ENCODE measurements at places on chromosomes 6 and 20.

DNA sequence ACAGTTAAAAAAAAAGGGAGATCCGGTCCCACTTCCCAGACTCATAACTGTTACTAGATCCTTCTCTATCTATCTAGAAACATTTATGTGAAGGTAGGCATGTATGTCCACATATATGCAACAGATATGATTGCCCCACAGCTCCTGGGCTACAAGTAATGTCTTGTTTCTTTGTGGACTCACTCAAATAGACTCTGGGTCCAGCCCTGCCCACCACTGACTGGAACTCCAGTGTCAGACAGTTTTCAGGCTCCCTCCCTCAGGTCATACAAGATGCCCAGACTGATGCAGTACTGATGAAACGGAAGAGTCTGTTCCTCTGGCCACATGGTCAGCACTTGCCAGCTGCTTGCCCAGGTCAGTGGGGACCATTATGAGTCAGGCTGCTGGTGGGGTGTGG is 30.8 kb upstream of the IER3 start:
- no peak for DNase-seq

DNA sequence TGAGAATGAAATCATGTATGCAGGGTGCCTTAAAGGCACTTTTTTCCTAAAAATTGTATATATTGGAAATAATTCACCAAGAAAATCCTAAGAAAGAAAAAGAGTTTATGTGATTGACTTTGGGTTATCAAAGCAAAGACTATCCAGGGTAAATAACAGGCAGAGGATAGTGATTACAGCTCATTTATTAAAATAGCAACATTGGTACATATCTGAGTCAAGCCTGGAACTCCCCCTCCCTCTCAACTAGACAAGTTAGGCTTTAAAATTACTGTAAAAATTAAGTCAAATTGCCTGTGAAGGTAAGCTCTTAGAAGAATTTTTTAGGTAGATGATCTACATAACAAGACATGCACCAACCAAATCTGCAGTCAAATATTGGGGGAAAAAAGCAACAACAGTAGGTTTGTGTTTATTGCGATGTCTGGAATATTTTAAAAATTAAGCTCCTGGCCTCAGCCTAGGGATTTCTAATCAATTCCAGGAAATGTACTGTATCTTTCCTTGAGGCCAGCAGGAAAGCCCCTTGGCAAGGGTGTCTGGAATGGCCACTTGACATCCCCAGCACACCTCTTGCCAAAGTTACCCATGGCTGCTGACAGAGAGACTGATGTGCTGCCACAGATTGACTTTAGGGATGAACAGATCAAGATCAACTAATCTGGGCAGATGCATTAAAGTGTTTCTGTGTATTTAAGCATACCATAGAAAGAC is 31.2 kb upstream of the HBS1L start:
- no peak for DNase-seq

DNA sequence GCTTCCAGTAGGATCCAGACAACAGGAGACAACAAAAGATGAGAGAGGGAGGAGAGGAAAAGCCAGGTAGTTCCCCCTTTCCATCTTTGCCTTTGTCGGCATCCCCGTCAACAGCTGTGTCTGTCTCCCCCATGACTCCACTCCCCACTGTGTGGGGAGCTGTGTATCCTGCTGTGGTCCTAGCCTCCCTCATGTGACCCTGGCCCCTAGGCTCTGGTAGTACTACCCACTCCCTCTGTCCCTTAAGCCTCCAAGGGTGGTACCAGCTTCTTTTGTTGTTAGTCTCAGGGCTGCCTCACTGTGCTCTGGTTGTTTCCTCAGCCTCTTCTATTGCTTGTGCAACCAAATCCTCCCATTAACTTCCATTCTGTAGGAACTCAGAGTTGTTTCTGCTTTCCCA is 28.7 kb downstream of the ANKEF1 start:
- no peak for DNase-seq

DNA sequence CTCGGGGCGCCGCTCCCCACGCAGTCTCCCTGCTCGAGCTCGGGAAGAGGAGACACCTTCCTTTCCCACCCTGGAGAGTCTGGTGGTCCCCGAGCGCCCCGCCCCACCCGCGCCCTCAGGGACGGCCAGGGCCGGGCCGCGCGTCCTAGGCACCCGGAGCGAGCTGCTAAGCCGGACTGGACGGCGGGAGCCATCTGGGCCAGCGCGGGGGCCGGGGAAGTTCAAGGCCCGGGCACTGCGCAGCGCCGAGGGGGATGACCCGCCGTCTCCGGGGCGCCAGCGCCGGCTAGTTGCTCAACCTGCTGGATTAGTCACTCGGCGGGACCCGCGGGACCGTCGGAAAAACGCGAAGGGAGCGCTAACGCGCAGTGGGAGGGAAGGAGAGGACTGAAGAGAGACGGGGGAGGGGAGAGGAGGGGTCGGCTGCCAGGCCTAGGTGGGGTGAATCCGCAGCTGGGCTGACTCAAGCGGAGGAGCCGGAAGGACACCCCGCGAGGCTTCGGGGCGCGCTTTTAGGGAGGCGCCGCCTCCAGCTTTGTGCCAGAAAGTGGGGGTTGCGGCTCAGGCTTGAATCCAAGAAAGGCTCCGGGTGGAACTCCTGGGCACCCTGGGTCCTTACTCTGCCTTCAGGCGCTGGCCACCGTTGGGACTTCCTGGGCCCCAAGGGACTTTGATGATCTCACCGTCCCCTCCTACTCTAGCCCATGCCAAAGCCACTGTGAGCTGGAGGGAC is 75.7 kb upstream of the FOXP4 start:
- DNase-seq, result no peak

- no peak for DNase-seq
These were observed 19.5 kb upstream of the SLC22A16 start for GRCh38 chr6:110495949-110496348.

- DNase-seq, result no peak
These were observed 681.2 kb downstream of the HDGFL1 start for GRCh38 chr6:23250556-23250955.

DNA sequence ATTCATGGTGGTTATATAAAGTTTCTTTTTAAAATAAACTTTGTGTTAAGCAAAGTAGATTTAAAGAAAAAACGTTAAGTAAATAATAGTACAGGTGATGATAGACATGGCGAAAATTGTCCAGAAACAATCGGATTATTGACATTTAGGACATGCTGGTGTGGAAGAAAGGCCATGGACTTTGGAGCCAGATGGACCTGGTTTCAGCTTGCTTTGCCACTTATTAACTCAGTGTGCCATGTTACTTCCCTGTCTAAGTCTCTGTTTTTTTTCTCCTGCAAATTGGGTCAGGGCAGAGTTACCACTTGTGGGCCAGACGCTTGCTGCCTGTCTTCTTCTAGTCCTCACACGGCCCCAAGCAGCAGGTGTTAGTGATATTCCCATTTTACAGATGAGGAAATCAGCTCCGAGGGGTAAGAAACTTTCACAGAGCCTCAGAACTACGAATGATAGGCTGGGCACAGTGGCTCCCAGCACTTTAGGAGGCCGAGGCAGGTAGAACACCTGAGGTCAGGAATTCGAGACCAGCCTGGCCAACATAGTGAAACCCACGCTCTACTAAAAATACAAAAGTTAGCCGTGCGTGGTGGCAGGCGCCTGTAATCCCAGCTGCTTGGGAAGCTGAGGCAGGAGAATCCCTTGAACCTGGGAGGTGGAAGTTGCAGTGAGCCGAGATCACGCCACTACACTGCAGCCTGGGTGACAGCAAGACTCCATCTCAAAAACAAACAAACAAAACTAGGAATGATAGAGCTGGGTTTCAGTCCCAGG is 12.4 kb downstream of the KIF3B start:
- DNase-seq, result no peak

DNA sequence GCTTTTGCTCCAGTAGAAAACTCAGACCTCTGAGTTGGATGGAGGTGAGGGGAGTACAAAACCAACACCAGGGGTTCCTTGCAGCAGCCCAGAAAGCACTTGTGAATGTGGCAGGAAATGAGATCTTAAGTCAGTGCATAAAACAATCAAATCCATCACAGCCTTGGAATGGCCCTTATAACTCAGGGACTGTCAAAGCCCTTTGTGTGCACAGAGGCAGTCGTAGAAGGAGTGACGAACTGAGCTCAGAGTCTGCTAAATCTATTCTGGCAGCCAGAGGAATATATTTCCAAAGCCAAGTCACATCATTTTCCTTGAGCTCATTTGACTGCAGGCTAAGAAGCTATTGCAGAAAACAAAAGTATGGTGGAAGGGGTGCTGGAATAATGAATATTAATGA is 676.6 kb downstream of the DHX35 start:
- DNase-seq, result no peak

- DNase-seq, result no peak
These were observed 11.8 kb downstream of the HLA-B start for GRCh38 chr6:31345026-31345730.

GRCh38 chr6:32607263-32607987 is 17.8 kb upstream of the HLA-DRB1 start:
- DNase-seq, result no peak

GRCh38 chr20:44599715-44600114 is 17.3 kb downstream of the PKIG start:
- DNase-seq, result no peak

DNA sequence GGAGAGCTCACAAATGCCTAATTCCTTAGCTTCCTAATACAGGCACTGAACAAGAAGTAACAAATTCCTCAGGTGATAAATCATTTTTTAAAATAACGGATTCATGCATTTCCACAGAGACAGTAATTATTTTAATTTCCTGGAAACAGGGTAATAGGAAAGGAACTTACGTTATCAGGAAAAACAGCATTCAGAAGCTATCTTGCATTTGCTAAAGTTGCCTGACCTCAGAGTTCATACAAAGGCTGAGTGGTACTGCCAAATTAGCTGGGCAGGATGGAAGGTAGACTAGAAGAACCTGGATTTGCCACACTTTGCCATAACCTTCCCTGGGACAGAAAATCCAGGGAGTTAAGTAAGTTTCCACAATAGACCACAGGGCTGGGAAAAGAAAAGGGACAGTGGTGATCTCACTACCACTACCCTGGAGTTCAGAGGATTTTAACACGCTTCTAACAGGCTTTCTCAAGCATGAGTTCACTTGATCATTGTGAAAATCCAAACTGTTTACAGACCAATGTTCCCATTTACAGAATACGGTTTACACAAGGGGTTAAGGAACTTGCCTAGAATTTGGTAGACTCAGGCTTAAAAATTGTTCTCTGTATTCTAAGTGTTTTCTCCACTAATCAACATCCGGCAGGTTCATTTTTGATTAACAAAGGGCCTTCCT is 57.0 kb downstream of the KIF13A start:
- no peak for DNase-seq

DNA sequence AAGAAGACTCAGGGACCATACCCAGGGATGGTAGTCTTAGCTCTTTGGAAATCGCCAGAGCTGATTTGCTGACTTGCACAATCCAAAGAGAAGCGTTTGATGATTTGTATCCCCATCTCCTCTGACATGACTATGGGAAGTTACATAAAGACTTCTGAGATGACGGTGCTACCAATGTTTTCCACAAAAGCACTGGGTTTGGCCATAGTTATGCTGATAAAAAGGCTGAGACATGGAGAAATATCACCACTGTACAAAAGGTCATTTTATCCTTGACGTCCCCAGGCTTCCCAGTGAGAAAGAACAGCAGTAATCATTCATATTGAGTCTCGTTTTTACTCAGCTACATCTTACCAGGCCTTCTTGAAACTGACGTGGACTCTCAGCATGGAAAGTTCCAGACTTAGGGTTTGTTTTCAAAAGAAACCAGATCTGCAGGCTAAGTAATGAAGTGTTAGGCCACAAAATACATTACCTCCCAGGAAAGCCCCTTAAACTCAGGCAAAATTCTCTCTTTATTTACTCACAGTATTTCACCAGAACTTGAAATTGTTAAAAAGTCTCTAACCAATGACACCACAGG is 370.3 kb upstream of the JARID2 start:
- DNase-seq, result no peak
